ENCODE measurements at places on chromosomes 1 and 21.

GRCh38 chr1:227855687-227856086 is 40.2 kb downstream of the PRSS38 start:
- DNase-seq = no peak

DNA sequence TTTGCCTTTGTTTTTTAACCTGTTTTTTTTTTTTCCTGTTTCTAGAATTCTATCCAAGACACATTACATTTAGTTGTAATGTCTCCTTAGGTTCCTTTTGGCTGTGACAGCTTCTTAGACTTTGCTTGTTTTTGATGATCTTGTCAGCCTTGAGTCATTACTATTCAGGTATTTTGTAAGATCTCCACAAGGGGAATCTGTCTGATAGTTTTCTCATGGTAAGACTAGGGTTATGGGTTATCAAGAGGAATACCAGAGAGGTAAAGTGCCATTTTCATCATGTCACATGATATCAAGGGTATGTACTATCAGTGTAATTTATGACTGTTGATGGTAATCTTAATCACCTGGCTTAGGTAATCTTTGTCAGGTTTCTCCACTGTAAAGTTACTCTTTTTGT is 99.1 kb upstream of the GFI1 start:
- no peak for DNase-seq

DNA sequence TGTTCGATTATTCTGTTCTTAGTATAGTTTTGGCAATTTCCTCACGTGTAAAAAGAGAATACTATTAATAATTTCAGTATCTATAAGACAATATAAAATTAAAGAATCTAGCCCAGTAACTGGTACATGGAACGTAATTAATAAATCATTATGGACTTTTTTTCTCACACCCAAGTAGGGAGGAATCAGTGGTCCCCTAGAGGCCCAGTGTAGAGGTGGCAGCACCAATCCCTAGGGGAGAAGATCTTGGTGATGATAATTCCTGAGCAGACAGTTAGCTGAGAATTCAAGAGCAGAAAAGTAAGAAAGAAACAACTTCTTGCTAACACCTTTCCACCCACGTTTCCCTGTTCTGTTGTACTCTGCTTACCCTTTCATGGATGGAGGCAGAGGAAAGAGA is 19.7 kb upstream of the SELE start:
- DNase-seq = no peak

DNA sequence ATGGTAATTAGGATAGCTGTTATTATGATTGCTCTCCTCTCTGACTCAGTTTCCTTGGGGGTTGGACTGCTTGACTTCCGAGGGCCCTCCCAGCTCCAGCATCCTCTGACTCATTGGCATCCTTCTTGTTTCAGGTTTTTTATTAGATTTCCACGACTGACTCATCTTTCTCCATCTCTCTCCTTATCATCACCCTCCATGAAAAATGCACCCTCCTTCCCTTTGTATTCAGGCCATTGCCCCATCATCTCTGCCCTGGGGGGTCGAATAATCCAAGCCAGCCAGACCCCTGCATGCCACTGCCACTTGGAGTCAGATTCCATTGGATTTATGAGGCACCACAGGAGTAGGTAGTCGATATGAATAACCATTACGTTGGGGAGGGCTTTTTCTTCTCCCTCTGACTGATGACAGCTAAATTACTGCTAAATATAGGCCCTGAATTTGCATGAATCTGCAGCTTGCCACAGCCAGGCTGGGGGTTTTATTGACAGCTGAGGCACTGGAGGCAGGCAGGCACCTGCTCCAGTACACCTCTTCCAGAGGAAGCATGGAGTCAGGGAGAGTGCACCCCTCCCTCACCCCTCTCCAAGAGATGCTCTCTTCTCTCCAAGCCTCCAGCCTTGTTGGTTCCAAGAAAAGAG is 91.7 kb downstream of the C1orf94 start:
- no peak for DNase-seq

DNA sequence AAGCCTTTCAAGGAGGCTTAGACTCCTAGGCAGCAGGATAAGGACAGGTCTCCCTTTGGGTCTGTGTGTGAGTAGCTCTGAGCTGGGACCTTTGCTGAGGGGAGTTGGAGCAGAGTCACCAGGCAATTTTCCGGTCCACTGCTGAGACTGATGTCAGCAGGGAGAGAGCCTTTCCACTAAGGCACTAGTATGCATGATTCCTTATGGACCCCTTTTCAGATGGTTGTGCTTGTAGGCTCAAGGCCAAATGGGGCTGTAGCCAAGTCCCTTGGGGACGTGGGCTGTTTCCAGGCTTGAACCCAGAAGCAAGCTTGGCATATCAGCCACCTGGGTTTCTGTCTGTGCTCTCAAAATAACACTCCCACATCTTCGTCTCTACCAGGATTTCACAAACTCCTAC is 73.0 kb downstream of the CCDC18 start:
- DNase-seq = no peak

GRCh38 chr1:111938123-111938522 is 51.3 kb downstream of the KCND3 start:
- no peak for DNase-seq

- DNase-seq = no peak
These were observed 59.8 kb upstream of the BACH1 start for GRCh38 chr21:29238967-29239290.

GRCh38 chr21:41634858-41635257 is 126.9 kb upstream of the TMPRSS2 start:
- no peak for DNase-seq

DNA sequence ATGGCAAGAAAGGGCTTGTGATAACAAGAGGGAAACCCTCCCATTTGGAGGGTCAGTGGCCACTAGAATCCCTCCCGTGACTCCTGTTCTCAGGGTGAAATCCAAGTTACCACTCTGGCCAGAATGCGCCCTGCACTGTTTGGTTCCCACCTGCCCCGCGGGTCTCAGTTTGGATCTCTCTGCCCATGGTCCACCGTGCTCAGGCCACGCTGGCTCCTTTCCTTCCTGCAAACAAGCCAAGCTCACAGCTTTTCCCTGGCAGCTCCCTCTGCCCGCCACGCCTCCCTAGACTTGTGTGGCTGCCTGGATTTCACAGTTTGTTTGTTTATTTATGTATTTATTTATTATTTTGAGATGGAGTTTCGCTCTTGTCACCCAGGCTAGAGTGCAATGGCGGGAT is 179.5 kb upstream of the VAMP3 start:
- no peak for DNase-seq
